Effector memory CD4-positive, alpha-beta T cell (primary cell): ENCODE measurements at places on chromosomes 7 and 10.

DNA sequence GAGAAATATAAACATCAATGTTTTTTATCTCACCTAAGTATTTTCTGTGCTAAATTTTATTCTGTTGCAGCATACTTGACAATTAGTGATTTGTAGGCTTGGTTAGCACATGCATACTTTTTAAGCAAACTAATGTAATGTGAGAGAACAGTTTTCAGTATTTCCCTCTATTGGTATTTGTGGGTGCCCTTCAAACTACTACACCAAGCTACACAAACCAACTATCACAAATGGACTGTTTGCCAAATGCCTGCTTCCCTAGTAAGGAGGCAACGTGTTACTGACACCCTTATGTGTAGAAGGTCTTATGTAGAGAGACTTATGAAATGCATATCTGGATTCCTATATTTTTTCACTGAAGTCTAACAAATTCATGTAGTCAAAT lies 98.4 kb upstream of the FZD1 start:
- no peak overlapping the region for H3K27ac ChIP-seq
- H3K36me3 ChIP-seq = no peaks in the 10 kb centered on the region
- no peaks in the 10 kb centered on the region for H3K27me3 ChIP-seq
- DNase-seq = no peak
- no peaks in the 10 kb centered on the region for H3K4me1 ChIP-seq

- DNase-seq = no peak
- H3K27ac ChIP-seq = no peak overlapping the region
- H3K4me1 ChIP-seq = no peaks in the 10 kb centered on the region
- H3K36me3 ChIP-seq = no peaks in the 10 kb centered on the region
- no peak overlapping the region for H3K4me3 ChIP-seq
These were observed 264.0 kb downstream of the TCERG1L start for GRCh38 chr10:131047501-131047900.

- H3K36me3 ChIP-seq = no peaks in the 10 kb centered on the region
- H3K27me3 ChIP-seq = peaks cover 4% of the 10 kb centered on the region
- peak; percentile 62 for DNase-seq
- H3K4me1 ChIP-seq = no peaks in the 10 kb centered on the region
- H3K27ac ChIP-seq = no peak overlapping the region
- no peak overlapping the region for H3K4me3 ChIP-seq
These were observed 19.4 kb downstream of the SFTPD start for GRCh38 chr10:79929409-79929904.

- no peak overlapping the region for H3K27ac ChIP-seq
- no peaks in the 10 kb centered on the region for H3K36me3 ChIP-seq
- H3K4me3 ChIP-seq = no peak overlapping the region
- H3K4me1 ChIP-seq = no peaks in the 10 kb centered on the region
These were observed 97.2 kb downstream of the EBF3 start for GRCh38 chr10:129866894-129867293.

GRCh38 chr10:73218431-73219191 lies 28.4 kb downstream of the DNAJC9 start:
- no peak overlapping the region for H3K27ac ChIP-seq
- no peaks in the 10 kb centered on the region for H3K4me1 ChIP-seq
- no peak for DNase-seq
- H3K27me3 ChIP-seq = no peaks in the 10 kb centered on the region
- H3K4me3 ChIP-seq = no peak overlapping the region
